Foreskin fibroblast (primary cell): ENCODE measurements at places on chromosomes 7 and 10.
A peak's percentile ranks its signal among the peaks of the same experiment; 100 is the strongest.

GRCh38 chr10:59872892-59873463 is 33.4 kb downstream of the CCDC6 start:
- DNase-seq, result peak; percentile 84

GRCh38 chr7:73669288-73669701 is 1.7 kb downstream of the VPS37D start:
- DNase-seq, result no peak

DNA sequence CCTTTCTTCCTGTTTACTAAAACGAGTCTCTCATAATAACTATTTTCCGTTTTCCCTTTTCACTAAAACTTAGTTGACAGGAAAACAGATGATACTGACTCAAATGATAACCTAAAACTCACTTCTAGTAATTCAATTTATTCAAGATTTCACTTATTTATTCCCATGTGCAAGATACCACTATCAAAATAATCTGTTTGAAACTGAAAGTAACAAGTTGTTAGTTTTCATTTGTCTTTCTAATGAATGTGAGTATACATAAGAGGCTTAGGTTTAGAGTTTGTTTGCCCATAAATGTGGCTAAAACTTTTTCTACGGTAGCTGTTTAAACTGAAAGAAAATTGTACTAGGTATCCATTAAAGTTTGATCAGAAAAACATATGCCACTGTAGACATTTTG is 314.9 kb upstream of the STEAP1 start:
- no peak for DNase-seq

GRCh38 chr10:2263561-2263960 is 526.2 kb upstream of the ADARB2 start:
- DNase-seq, result no peak

DNA sequence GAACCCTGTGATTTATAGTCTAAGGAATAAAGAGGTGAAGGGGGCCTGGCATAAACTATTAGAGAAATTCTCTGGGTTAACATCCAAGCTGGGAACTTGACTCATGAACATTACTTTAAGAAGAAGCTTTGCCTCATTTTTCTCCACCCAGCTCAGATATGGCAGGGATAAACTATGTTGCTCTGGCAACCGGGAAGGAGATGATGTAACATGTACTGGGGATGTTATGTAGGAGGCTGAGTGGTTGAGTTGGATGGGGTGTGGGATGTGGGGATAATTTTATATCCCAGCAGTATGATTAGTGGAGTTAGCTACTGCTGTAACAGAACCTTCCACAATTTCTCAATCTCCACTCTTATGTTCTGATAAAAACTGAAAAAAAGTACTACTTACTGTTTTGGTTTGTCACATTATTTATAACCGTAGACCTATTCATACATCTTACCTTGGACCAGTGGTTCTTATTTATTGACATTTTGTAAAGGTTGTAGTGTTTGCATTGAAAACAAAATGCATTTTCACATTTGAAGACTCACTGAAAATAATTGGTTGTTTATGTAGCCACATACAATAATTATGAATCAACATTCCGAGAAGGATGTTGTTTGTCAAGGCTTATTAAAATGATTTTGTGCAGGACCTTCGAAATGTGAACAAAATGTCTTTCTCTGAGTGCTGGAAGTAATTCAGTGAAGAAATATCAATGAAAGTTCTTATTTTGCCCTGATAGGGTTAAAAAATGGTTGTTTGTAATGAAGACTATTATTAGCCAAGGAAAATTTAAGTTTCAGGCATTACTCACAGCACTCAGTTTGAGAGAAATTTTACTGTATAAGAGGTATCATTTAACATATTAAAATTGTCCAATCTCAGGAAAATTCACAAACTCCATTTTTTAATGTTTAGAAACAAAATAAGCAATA is 1.3 kb downstream of the OR2F2 start:
- DNase-seq, result peak; percentile 44

- no peak for DNase-seq
Measured at GRCh38 chr7:7924303-7924702, 44.3 kb upstream of the GLCCI1 start.

DNA sequence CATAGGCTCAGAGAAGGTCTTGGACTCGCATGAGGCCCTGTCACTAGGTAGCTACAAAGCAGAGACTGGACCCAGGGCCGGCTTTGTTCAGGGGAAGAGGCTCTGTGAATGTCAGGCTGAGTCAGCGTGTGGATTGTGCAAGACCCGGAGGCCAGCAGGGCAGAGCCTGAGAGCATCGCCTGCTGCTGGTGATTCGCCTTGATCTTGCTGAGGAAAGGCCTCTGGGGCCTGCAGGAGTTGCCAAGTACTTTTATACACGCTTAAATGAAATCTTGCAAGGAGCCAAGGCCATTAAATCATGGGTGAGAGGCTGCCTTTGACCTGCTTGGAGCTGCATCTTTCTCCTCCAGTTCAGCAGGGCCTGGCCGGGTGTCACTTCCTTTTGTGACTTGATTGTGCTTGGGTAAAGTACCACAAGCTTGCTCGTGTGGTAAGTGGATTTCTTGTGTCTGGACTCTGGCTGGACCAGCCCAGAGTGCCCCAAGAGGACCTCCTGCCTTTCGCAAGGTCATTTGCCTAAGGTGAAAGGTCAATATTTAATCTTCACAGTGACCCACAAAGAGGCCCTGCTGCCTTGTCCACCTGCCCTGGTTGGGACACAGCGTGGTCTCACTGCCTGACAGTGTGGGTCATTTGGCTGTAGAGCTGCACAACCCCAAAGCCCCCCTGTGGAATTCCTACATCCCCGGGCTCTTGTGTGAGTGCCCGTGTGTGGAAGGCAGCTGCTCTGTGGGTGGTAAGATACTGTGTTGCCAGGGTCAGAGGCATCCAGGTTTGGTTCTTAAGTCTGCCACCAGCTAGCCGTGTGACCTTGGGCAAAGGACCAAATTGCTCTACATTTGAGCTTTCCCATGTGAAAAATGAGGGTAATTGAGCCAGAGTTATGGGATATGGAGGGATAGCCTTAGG is 38.6 kb upstream of the SH2D4B start:
- DNase-seq, result peak; percentile 99

DNA sequence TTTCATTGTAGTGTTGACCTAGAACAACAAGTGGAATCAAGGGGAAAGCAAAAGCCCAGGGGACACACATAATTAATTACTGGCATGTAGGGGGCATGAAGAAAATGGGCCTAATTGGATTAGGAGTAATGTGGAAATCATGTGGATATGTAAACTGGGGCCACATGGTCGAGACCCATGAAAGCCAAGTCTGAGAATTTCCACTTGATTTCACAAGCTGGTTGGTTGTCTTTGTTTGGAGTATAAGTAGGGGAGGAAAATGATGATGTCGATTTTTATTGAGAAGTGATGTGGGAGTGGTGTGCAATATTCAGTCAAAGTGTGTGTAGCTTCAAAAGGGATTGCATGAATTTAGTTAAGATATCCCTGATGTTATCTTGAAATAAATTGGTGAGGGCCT is 131.8 kb downstream of the LRRC4 start:
- DNase-seq, result no peak

- no peak for DNase-seq
Measured at GRCh38 chr7:113120647-113121046, 2.3 kb upstream of the SMIM30 start.

- no peak for DNase-seq
Measured at GRCh38 chr10:3094609-3095036, 27.3 kb downstream of the PFKP start.

- no peak for DNase-seq
Measured at GRCh38 chr7:129247087-129247486, 22.3 kb downstream of the AHCYL2 start.

GRCh38 chr10:15141136-15142054 is 27.1 kb downstream of the NMT2 start:
- DNase-seq, result no peak

GRCh38 chr10:83432261-83433045 is 706.9 kb upstream of the GHITM start:
- DNase-seq, result no peak

DNA sequence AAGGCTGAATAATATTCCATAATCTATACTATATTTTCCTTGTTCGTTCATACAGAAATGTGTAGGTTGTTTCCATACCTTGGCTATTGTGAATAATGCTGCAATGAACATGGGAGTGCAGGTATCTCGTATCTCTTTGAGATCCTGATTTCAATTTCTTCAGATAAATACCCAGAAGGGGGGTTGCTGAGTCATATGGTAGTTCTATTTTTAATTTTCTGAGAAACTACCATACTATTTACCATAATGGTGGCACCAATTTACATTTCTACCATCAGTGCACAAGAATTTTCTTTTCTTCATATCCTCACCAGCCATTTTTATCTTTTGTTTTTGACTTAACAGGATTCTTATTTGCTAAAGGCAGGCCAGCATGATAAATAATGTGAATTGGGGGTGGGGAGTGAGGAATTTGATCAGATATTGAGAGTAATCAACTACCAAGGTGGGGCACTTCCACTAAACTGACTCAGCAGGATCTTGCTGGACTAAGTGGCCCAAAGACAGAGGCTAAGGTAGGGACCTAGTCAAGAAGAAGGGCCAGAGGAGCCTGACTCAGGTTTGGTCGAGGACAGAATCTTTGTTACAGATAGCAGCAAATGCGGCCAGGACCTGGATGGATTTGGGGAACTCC is 21.5 kb upstream of the CCSER2 start:
- DNase-seq, result no peak

- DNase-seq, result peak; percentile 95
Measured at GRCh38 chr7:120996333-120996987, 7.9 kb downstream of the CPED1 start.

GRCh38 chr10:133294189-133294588 is 14.5 kb downstream of the TUBGCP2 start:
- peak; percentile 36 for DNase-seq

GRCh38 chr10:88865281-88865876 is 13.7 kb upstream of the ANKRD22 start:
- DNase-seq, result no peak

GRCh38 chr7:131873581-131873980 is 317.2 kb upstream of the PODXL start:
- no peak for DNase-seq

DNA sequence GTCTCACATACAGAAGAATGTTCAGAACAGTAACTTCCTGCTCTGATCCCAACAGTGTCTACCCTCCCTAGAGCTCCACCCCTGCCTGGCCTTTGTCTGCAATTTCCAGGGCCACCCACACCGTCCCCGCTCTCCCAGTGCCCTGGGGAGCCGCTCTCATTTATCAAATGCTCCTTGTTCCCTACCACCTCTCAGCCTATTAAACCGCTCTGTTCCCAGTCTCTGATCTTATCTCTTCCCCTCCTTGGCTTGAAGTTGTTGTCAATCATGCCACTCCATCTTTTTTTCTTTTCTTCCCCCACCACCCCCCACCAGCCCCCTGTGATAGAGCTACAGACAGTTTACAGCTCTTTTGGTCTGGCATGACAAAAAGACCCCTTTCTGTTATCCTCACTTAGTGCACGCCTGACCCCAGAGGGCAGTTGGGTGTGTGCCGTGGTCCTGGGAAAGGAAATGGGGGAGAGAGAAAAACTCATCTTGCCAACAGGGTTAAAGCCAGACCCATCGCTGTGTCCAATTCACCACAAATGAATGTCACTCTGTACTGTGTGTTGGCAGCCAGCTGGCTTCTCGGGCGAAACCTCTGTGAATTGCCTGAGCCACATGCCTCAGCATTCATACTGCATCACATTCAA is 28.8 kb upstream of the HECTD2 start:
- DNase-seq, result peak; percentile 10

DNA sequence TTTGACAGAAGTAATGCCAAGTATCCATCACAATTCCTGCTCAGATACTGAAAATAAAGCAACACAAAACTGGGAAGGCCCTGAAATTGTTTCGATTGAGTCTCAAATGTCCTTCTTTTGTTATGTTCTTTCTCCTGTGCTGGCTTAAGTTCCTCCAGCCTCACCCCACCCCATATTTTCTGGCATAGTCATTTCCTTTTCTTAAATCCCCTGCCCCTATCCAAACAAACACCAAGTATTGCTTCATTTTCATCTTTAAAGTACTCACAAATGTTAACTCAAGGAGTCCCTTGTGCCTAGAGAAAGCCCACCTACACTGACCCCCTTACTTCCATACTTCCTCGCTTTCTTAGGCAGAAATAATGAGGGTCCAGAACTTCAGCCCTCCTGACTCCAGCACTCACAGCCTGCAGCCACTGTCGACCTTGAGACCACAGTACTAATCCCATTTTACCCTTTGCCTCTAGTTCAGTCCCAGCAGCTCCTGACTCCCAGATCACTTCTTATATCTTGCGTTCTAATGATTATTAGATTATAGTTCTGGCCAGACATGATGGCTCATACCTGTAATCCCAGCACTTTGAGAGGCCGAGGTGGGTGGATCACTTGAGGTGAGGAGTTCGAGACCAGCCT is 73.2 kb upstream of the ST8SIA6 start:
- DNase-seq, result peak; percentile 76
